ENCODE measurements at places on chromosomes 3 and 15.
A peak's percentile ranks its signal among the peaks of the same experiment; 100 is the strongest.

- DNase-seq, result peak; percentile 72
Observed at GRCh38 chr3:122258757-122259371, 66.2 kb upstream of the CSTA start.

- peak; percentile 90 for DNase-seq
Observed at GRCh38 chr15:83011271-83012075, at the start of gene C15orf40. C15orf40 (minus strand) TSS chr15:83011639; CDS start chr15:83011607, 32 bp downstream.

- no peak for DNase-seq
Observed at GRCh38 chr3:168036619-168037018, 59.1 kb downstream of the GOLIM4 start.

DNA sequence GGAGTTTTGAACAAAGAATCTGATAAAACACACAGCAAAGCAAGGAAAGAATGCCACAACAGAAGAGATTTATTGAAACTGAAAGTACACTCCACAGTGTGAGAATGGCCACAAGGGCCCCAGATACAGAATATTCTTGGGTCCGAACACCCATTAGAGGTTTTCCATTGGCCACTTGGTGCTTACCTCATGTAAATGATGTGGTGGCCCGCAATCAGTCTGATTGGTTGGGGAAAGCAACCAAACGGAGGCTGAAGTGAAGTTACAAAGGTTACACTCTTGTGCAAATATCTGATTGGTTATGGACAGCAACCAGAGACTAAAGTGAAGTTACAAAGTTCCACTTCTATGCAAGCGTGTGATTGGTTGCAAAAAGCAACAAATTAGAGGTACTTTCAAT is 20.4 kb downstream of the NSUN3 start:
- no peak for DNase-seq

- DNase-seq, result no peak
Observed at GRCh38 chr3:86740751-86741150, 250.2 kb downstream of the VGLL3 start.

GRCh38 chr15:44468709-44469385 is 41.4 kb downstream of the CTDSPL2 start:
- DNase-seq, result no peak

DNA sequence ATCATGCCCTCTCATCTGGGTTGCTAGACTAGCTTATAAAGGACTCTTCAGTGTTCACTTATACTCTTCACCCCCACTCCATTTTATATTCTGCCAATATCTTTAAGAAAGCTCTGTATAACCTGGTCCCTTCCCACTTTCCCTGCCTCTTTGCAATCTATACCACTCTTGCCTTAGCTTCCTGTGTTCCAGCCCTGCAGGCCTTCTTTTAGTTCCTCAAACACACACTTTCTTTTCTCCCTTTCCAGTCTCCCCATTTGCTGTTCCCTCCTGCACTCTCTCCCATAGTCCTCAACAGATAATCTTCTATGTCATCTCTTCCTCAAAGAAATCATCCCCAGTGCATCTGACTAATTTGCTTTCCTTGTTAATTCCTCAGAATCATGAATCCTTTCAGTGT is 28.7 kb downstream of the SENP8 start:
- DNase-seq, result no peak

GRCh38 chr3:119627461-119627860 is 29.8 kb downstream of the PLA1A start:
- no peak for DNase-seq

GRCh38 chr3:197499427-197499826 is 56.3 kb downstream of the BDH1 start:
- DNase-seq, result no peak

DNA sequence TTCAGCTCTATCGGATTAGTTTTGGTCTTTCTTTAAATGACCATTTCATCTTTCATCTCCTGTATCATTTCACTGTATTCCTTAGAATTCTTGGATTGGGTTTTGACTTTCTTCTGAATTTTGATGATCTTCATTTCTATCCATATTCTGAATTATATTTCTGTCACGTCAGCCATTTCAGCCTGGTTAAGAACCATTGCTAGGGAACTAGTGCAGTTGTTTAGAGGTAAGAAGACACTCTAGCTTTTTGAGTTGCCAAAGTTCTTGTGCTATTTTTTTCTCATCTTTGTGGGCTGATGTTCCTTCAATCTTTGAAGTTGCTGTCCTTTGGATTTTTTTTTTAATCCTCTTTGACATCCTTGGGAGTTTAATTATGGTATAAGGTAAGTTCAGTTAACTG is 54.6 kb downstream of the STRIT1 start:
- DNase-seq, result no peak

DNA sequence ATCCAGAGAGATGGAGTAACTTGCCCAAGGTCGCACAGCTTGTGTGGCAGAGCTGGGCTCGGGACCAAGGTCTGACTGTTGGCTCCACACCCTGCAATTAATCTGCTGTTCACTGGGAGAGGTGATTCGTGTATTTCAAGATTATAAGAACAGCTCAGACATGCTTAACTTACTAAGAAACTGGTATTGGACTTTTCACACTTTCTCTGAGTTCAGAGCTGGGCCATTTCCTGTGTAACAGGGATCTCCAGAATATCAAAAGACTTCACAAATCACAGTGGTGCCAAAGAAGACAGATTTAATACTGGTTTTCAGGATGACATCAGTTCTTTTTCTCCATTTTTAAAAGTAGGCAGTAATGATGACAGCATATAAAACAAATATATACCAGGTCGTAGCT is 156.8 kb upstream of the UBE2E1 start:
- DNase-seq, result no peak

GRCh38 chr3:81565041-81565440 is 196.4 kb downstream of the GBE1 start:
- no peak for DNase-seq

DNA sequence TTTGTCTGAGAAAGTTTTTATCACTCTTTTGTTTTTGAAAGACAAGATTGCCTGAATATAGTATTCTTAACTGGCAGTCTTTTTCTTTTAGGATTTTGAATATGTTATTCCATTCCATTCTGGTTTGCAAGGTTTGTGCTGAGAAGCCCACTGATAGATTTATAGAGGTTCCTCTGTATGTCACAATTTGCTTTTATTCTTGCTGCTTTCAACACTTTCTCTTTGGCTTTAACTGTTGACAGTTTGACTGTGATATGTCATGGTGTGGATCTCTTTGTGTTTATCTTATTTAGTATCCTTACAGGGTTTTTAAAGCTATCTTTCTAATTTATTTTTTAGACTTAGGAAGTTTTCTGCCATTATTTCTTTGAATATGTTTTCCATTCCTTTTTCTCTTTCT is 331.2 kb upstream of the ATP11B start:
- DNase-seq, result no peak

GRCh38 chr3:5188419-5189221 is 1.1 kb downstream of the EDEM1 start:
- DNase-seq, result peak; percentile 56

- no peak for DNase-seq
Observed at GRCh38 chr3:64079369-64080150, 56.3 kb upstream of the PSMD6 start.

GRCh38 chr3:102887431-102887830 is 452.6 kb downstream of the ZPLD1 start:
- no peak for DNase-seq

- no peak for DNase-seq
Observed at GRCh38 chr3:72996121-72996472, 514 bp upstream of the PPP4R2 start.

DNA sequence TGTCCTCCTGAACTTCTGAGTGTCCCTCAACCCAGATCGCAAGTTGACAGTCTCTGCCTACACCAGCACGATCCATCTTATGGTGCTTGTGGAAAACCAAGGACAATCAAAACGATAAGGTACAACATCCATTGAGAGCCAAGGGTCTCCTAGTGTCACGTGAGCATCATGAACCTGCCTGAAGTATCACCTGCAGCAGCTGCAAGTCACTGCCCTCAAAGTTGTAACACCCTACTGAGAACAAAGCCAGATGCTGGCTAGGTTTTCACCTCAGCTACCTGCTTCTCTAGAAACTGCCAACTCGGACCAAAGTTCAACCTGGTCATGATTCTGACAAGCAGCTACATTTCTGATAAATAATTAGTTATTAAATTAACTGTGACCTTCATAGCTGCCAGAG is 17.5 kb downstream of the C2CD4B start:
- no peak for DNase-seq

- DNase-seq, result no peak
Observed at GRCh38 chr15:66940368-66940767, 125.0 kb upstream of the SMAD3 start.

- no peak for DNase-seq
Observed at GRCh38 chr3:160482796-160483195, 33.2 kb upstream of the TRIM59 start.

DNA sequence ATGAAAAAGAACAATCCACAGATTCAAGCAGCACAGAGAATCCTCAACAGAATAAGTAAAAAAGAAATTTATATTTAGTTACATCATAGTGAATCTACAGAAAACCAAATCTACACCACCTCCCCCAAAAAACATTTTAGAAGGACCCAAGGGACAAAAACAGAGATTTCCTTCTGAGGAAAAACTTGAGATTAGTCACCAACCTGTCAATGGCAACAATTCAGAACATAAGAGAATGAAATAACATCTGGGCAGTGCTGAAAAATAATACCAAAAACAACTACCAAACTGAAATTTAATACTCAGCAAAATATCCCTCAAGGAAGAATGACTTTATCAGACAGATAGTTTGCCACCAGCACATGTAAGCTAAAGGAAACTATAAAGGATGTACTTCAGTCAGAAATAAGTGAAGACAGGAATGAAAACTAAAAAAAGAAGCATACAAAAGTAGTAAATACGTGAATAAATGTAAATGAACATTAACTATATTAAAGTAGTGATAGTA is 260.7 kb downstream of the ULK4 start:
- DNase-seq, result no peak

DNA sequence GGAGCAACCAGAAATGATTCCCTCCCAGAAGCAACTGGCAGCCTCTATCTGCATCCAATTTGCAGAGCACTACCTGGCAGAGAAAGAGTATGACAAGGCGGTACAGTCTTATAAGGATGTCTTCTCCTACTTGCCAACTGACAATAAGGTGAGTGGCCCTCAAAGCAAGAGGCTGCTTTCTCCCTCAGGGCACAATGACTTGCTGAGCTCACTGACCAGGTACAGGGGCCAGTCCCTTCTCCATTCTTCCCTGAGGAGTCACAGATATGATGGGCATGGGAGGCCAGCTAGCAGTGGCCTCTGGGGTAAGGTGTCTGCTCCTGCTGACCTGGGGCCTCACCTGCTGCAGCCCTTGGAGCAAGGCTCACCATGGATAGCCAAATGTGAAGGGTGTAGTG is 20.3 kb downstream of the CSRNP1 start:
- DNase-seq, result no peak

DNA sequence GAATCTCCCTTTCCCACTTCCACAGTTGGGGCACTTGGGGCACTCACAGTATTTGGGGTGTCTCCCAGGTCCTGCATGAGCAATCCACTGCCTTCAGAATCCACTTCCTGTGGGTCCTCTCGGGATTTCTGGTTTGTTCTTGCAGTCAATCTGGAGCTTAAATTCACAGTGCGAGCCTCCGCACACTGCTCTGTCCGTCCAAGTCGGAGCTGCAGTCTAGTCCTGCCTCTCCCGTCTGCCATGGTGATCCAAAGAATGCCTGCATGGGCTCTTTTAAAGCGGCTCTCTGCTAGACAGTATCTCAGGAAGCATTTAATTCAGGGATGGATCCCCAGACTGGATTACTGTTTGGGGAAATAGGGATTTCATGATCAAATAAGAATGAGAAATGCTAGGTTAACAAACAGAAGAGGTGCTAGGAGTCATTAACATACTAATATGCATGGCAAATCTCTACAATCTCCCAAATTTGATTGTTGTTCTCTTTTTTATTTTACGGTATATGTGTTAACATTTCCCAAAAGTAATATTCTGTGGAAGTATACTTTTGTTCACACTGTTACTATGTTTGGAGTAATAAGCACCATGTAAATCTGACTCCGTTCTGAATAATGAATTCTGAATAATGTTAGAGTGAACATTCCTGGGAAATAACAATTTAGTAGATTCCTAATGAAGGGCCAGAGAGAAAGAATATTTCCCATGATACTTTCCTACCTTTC is 142.5 kb downstream of the HCN4 start:
- no peak for DNase-seq

- DNase-seq, result peak; percentile 51
Observed at GRCh38 chr3:107928084-107928445, 162.8 kb downstream of the CD47 start.

- DNase-seq, result peak; percentile 69
Observed at GRCh38 chr3:14203521-14204079, 25.0 kb downstream of the LSM3 start.

- DNase-seq, result no peak
Observed at GRCh38 chr3:20104167-20104661, 64.0 kb downstream of the KAT2B start.

DNA sequence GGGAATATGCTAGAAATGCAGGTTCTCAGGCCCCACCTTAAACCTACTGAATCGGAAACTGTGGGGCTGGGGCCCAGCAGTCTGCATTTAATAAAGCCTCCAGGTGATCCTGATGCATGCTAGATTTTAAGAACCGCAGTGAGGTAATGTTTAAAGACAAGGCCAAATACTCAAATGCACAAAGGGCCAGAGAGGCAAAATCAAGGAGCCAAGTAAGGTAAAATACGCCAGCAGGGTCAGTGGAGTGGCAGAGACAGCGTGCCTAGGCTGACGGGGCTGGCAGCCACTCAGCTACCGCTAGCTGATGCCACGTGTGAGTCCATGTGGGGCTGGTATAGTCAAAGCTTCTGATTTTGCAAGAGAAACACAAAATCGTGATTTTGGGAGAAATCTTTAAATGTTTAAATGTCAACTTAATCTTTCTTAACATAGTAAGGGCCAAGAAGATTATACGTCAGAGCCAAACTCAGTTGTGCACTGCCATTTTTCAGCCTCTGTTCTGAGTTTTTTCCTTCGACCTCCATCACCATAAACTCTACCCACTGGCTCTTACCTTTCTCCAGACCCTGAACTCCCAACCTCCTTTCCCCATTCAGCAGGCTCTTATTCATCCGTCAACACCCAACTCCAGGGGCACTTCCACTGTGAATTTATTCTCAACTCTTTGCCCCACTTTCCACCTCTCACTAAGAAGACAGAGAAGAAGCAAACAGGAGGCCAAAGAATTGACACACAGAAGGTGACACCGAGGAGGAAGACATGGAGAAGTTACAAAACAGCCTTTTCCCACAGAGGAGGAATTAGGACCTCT is 136.6 kb upstream of the RAD18 start:
- no peak for DNase-seq

DNA sequence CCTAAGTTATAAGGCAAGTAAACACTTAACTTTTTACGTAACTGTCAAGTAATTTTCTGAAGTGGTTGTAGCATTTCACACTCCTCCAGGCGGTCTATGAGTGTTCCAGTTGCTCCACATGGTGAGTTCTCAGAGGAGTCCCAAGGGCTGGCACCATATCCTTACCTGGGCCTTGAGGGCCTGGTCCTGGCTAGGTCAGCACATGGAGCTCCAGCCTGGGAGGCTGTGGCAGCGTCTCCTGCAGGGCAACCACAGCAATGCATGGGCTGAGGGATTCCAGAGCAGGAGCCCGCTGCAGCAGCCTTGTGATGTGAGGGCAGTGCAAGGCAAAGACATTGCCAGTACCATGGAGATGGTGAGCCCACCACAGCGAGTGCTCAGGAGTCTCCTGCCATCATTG is 32.2 kb upstream of the LYZL4 start:
- DNase-seq, result no peak
